ENCODE measurements at places on chromosomes 2 and 18. TPM values are rescaled to one million over a fixed set of nuclear protein-coding genes. Genes with fewer than 3 reads are reported as not detected.

GRCh38 chr2:190843890-190844699 lies 36.5 kb upstream of the GLS start:
- no peaks in the 10 kb centered on the region for H3K36me3 ChIP-seq
- no peaks in the 10 kb centered on the region for H3K27me3 ChIP-seq
- DNase-seq, result peak; percentile 21
- H3K4me1 ChIP-seq, result peaks cover 32% of the 10 kb centered on the region
- no peak overlapping the region for H3K4me3 ChIP-seq

DNA sequence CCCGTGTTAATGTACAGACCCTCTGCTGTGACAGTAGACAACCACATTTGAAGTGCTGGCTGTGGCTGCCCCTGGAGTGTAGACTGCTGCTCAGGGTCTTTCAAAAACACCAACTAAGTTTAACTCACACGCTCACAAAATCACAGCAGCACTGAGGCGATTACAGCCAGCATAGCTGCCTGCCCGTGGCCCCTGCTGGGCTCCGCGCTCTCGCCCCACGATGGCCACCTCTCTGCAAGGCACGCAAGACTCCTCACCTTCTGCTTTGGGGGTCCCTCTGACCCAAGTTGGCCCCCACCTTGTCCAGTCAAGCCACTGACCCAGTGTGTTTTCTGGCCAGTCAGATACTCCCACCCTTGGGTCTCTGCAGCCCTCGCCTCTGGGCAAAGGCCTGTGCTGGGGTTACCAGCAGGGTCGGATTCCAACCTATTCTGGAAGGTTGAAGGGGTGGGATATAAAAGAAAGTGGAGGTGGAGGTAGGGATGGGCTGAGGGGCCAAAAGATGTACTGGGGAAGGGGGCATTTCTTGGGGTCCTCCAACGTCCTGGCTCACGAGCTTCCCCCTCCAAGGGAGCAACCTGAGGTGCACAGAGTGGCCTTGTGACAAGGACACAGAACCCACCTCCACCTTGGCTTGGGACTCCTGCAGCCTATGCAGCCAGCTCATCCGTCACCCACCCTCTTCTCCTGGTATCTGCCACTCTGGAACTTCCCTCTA lies 2.9 kb upstream of the B3GNT7 start:
- no peak for DNase-seq
- H3K36me3 ChIP-seq, result no peaks in the 10 kb centered on the region
- H3K27me3 ChIP-seq, result peaks cover 78% of the 10 kb centered on the region
- H3K27ac ChIP-seq, result no peak overlapping the region

DNA sequence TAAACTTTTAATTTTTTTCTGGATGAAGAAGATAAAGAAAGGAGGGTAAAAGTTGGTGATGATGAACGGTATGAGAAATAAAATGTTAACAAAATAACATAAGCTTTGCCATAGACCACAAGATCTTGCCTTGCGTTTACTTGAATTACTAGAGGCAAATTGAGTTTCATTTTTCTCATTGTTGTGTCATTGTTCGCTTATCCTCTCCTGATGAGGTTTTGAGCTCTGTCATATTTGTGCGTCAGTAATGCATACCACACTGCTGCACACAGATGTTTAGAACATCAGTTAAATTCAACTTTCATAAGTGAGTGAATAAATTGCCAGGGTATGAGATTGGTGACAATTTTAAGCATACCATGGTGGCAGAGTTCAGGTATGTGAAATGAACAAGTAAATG lies 843.6 kb downstream of the SUCLG1 start:
- H3K27ac ChIP-seq, result no peak overlapping the region
- H3K36me3 ChIP-seq, result no peaks in the 10 kb centered on the region
- no peak overlapping the region for H3K4me3 ChIP-seq
- H3K27me3 ChIP-seq, result no peaks in the 10 kb centered on the region
- DNase-seq, result no peak

DNA sequence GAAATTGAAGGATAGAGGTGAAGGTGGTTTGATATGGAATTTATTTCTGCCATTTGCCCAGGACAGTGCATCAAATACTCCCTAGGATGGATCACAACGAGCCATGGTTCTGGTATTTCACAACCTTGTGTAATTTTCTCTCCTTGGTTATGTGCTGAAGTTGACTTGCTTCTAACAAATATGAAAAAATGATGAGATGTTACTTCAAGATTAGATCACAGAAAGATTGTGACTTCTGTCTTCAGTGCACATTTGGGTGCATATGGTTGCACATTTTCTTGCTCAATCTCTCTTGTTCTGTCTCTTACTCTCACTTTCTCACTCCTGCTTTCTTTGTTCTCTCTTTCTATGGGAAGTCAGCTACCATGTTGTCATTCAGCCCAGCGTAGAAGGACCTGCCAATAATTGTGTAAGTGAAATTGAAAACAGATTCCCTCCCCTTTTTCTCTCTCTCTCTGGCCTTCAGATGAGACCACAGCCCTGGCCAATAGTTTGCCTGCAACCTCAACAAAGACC lies 104.6 kb upstream of the RMDN2 start:
- H3K27me3 ChIP-seq, result no peaks in the 10 kb centered on the region
- no peaks in the 10 kb centered on the region for H3K36me3 ChIP-seq
- DNase-seq, result no peak
- no peak overlapping the region for H3K27ac ChIP-seq
- H3K4me3 ChIP-seq, result no peak overlapping the region

ERLEC1 gene
- 66.7 TPM for total RNA-seq

- H3K4me3 ChIP-seq, result no peak overlapping the region
- peaks cover 9% of the 10 kb centered on the region for H3K27me3 ChIP-seq
- DNase-seq, result no peak
- H3K27ac ChIP-seq, result no peak overlapping the region
- H3K36me3 ChIP-seq, result no peaks in the 10 kb centered on the region
Observed at GRCh38 chr2:109531896-109532727, 81.7 kb downstream of the SEPTIN10 start.

GRCh38 chr18:56910967-56911366 lies 235.9 kb upstream of the BOD1L2 start:
- no peak overlapping the region for H3K27ac ChIP-seq
- no peak overlapping the region for H3K4me3 ChIP-seq
- no peaks in the 10 kb centered on the region for H3K27me3 ChIP-seq
- DNase-seq, result no peak

MOGAT1 gene
- total RNA-seq, result 4.3 TPM
